ENCODE measurements at places on chromosomes 1 and 21.

DNA sequence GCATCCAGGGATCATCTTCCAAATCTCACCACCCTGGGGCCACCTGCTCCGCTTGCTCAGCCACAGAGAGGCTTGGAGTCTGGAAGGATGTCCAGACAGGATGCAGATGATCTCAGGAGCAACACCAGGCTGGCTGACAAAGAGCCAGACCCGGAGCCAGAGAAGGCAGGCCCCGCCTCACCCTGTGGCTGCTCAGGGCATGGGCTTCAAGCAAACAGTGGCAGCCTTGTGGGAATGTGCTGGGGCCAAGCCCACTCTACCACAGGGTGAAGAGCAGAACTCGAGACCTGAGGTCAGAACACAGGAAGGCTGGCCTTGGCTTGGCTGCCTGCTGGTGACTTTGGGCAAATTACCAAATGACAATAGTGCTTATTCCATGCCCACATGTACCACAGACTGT is 45.5 kb downstream of the MRPL37 start:
- DNase-seq = no peak

DNA sequence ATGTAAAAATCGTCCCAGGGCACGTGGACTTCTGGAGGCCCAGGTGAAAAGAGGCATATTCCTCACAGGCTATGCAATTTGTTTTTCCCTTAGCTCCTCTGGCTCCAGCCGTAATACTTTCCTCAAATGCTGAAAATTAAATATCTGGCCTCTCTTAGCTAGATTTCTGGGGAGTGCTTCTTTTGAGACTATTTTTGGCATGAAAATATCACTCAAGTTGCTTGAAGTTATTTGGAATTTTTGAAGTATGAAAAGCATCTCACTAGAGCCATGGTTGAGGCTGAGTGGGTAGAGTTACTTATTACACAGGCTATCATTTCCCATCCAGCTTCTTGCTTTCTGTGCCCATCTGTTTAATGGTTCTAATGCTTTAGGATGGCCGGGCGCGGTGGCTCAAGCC is 59.7 kb downstream of the MYOM3 start:
- no peak for DNase-seq

DNA sequence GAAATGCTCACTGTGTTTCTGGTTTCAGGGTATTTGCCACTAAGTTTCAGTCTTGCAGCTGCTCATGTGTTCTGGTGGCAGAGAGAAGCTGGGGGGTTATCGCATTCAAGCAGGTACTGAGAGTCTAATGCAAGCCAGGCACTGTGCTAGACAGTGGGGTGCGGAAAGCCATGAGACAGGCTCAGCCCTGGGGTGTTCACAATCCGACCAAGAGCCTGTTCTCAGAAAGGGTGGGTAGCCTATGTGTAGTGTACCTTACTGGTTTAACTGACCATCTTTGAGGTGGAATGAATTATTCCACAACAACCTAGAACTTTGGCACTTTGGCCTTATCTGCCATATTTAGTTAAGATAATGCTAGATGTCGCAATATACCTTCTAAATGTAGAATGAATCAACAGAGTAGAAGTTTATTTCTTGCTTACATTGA is 55.3 kb upstream of the ROR1 start:
- no peak for DNase-seq

DNA sequence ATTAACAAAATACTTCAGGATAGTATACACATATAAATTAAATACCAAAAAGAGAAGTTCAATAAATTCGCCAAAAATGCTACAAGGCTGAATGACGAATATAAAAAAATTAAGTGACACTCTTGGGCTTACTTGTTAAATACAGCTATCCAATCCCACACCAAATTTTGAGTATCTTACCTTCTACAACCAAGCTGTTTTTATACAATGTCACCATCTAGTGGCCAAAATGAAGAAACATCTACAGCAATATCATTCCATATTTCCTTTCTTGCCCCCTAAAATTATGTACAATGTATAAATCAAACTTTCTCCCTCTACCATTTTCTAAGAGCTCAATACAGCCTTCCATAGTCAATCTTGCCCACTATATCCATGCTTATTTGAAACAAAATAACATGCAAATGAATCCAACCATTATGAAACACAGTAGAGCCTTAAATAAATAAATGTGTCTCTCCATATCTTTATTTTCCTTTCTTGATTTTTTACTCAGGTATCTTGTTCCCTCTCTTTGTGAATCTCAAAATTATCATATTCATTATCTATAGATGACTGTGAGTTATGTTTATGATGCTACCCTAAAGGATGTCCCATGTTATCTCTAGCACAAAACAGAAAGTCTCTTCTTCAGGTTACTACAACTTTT is 86.3 kb downstream of the ACBD6 start:
- DNase-seq = peak; percentile 79

- DNase-seq = peak; percentile 30
Observed at GRCh38 chr1:3443807-3444206, 10.7 kb upstream of the ARHGEF16 start.

GRCh38 chr1:164475834-164476233 is 83.2 kb upstream of the PBX1 start:
- no peak for DNase-seq

DNA sequence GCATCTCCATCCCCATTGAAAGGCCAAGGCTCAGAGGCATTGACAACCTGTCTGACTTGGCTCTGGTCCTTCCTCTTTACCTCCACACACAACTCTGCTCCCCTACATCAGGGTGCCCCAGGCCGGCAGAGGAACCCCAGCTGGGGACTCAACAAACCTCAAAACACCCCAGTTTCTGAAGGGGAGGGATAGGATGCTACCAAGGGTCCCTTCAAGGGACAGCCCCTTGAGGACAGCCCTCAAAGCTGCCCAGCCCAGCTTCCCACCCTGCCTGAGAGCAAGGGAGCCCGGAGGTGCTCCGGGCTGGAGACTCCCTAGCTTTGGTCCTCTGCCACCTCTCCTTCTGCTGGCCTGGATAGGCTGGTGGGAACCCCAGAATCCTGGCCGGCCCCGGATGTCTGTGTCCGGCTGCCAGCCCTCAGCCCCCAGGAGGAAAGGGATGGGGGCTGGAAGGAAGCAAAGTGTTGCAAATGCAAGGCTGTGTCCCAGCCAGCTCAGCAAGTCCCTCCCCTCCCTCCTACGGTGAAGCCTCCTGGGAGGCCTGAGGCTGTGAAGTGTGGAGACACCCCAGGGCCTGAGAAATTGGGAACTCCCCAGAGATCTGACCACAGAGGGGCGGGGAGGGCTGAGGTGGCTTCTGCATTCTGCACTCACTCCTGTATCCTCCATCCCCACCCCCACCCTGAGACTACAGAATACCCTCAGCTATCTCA is 1.1 kb upstream of the MARCKSL1 start:
- no peak for DNase-seq

GRCh38 chr1:153970346-153970745 is 2.6 kb downstream of the CREB3L4 start:
- DNase-seq = no peak

DNA sequence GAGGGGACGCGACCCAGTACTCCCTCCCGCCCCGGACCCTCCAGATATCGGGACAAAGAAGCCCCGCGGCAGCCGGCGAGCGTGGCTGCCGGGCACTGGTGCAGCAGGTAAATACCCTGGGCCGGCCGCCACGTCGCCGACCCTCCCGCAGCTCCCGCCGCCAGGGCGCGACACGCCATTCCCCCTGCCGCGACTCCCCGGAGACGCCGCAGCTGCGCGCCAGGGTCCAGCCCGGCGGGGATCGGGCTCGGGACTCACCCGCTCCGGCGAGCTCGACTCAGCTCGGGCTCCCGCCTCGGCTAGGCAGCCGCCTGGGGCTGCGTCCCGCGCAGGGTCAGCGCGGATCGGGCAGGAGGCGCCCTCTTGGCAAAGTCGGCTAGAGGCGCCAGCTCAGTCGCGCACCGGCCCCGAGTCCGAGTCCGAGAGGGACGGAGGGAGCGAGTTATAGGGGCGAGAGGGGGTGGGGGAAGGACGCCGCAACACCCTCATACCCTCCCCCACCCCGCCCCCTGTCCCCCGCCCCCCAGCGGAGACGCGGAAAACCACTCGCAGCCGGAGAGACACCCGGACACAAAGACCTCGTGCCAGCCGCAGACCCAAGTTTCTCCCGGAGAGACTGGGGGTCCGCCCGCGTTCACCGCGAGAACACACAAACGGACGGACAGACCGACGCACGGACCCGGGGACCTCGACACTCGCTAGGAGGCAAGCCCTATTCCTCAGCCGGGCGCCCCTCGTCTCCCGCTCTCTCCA is 985 bp downstream of the SYT6 start:
- DNase-seq = peak; percentile 61

DNA sequence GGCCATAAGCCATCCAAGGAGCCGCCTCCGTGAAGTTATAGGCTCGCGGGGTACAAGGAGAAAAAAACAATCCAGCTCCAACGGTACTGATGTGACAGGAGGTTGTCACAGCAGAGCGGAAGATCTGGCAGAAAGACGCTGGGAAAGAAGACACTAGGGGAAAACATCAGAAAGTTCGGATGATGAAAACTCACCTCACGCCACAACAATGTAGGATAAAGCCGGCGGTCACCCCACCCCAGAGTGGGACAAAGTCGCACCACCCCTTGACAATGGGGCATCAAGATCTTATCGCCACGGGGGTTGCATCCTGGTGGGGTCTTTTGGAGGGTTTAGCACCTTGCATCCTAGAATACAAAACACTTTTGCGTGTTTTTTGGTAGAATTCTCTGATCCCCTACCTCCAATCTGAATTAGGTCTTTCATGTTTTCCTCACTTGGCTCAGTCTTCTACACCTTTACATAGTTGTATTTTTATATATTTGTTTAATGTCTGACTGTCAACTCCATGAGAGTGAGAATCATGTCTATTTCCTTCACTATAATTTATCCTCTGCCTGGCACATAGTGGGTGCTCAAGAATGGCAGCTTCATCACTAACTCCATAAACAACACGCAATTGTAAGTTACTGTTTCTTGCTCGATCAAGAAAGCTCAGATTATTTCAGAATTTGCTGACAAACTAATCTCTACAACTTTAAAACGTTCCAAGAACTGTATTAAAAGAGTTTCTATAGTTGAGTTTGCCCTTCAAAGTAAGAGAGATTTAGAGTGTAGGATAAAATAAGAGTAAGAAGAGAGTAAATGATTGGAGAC is 611 bp upstream of the ZSWIM5 start:
- DNase-seq = peak; percentile 78

DNA sequence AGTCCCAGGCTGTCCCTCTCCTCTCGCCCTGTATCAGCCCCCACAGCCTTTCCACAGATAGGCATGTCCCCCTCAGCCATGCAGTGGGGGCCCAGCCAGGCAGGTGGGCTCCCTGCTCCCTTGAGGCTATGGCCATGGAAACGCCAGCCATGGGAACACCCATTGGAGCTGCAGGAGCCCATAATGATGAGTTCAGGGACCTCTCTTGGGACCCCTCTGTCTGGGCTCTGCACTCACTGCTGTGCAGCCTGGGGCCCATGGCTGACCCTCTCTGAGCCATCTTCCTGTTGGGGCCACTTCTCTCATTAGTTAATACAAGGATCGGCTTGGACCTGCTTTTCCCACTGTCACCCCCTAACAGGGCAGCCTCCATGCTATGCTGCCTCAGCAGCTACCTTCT is 33.2 kb downstream of the WNT3A start:
- DNase-seq = no peak

DNA sequence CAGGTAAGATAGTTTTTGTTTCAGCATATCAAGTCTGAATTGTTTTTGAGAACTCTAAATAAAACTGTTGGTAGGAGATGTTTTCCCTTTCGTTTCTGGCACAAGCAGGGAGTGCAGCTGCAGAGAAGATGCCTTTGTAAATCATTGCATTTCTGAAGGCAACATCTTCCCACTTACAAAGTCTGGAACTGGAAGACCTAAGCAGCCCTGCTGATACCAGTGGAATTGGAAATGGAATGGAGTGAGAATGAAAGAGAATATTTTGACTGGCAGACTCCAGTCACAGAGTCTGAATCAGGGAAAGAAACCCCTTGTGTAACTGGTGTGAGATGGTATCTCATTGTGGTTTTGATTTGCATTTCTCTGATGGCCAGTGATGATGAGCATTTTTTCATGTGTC is 815.6 kb downstream of the LTN1 start:
- DNase-seq = no peak

GRCh38 chr21:38956007-38956406 is 150.3 kb downstream of the ETS2 start:
- DNase-seq = no peak

DNA sequence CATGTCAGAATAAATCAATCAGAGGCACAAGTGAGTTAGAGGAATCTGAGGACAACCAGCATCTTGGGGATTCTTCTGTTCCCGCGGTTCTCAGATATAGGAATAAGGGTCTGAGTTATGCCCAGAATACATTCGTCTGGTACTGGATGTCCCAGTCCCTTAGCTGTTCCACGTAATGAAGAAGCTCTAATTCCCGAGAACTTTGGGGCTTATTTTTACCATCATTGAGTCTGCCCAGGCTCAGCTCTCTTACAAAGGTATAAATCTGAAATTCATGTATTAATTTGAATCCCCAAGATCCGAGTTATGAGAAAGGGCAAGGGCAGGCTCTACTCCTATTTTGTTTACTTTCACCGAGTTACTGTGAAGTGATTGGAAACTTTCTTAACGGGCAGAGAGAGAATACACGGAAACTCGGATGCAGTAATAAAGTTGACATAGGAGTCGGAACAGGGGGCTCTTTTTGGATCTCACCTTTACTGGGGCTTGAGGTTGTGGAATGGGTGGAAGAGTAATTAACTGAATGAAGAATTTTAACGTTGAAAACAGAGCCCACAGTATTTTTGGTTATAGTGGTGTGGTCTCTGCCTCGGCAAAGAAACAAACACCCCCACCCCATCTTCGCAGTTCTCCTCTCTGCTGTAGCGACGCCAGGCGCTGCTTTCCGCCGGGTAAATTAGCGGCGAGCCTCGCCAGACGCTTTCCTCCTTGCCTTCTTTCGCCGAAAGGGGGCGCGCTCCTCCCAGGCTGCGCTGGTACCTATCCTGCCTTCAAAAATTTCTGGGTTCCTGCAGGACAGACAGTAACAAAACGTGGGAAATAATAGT is 7.1 kb downstream of the PRRX1 start:
- DNase-seq = no peak

- no peak for DNase-seq
Observed at GRCh38 chr1:27135541-27136235, 19.2 kb downstream of the SLC9A1 start.

- no peak for DNase-seq
Observed at GRCh38 chr1:204821924-204822323, 48.7 kb upstream of the NFASC start.

- no peak for DNase-seq
Observed at GRCh38 chr1:31108861-31109260, 43.3 kb upstream of the PUM1 start.

- DNase-seq = no peak
Observed at GRCh38 chr1:54011316-54012007, 6.5 kb downstream of the LDLRAD1 start.

- DNase-seq = no peak
Observed at GRCh38 chr1:215113776-215114153, 31.2 kb downstream of the KCNK2 start.

DNA sequence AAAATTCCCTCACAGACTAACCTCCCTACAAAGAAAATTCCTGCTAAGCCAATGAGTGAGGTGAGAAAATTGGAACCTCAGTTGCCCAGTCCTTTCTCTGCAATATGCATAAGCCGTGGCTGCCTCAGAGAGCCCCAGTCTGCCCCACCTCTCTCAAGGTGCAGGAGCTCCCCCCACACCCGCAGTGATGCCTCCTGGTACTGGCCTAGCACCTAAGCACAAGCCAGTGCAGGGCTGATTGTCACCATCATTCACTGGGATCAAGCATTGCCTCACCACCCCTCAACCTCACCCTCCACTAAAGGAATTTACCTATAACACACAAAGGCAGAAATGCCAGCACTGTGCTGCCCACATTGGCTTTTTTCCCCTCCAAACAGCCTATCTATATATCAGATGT is 56.9 kb downstream of the CD34 start:
- no peak for DNase-seq

GRCh38 chr1:30842697-30843354 is 65.7 kb downstream of the SDC3 start:
- DNase-seq = no peak

- DNase-seq = no peak
Observed at GRCh38 chr1:204147406-204148383, 4.1 kb downstream of the ETNK2 start.

All from NCI-H526 treated with DMSO at 0.1 percent for 48 hours (cell line).